ENCODE measurements at places on chromosomes 4 and X.
A peak's percentile ranks its signal among the peaks of the same experiment; 100 is the strongest.

GRCh38 chrX:41332408-41333002 is 1.5 kb upstream of the DDX3X start:
- DNase-seq: no peak

- no peak for DNase-seq
These were observed 291.4 kb downstream of the PABPC4L start for GRCh38 chr4:133910165-133910564.

DNA sequence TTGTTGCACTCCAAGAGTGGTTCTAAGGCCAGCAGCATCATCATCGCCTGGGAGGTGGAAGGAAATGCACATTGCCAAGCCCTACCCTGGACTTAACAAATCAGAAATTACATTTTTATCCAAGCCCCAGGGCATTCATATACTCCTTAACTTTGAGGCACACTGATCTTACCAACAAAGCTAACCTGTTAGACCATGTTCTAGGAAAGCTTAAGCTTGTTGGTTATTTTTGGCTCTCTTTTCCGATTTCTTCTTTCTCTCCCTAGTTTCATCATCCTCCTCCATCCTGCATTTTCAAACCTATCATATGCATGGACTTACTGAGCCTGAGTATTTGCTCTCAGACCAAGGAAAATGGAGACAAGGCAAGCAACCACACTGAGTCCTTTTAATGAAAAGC is 133.4 kb downstream of the OPHN1 start:
- no peak for DNase-seq

DNA sequence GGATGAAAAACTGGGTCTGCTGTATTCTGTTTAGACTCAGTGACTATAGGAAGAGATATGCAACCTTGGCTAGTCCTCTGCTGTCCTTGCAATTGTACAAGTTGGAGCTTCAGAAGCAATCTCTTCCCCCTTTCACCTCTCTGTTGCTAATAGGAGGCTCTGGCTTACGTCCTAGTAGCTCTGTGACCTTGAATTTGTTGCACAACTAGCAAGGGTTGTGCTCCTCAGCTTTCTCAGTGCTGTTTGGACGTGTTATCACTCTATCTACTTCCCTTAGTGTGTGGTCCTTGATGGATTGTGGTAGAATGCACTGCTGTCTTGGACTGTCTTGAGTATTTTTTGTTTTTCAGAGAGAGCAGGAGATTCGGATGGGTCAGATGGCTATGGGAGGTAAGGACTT is 3.4 kb upstream of the ITGB1BP2 start:
- DNase-seq: no peak

GRCh38 chr4:108081256-108081655 is 87.5 kb downstream of the LEF1 start:
- DNase-seq: no peak

DNA sequence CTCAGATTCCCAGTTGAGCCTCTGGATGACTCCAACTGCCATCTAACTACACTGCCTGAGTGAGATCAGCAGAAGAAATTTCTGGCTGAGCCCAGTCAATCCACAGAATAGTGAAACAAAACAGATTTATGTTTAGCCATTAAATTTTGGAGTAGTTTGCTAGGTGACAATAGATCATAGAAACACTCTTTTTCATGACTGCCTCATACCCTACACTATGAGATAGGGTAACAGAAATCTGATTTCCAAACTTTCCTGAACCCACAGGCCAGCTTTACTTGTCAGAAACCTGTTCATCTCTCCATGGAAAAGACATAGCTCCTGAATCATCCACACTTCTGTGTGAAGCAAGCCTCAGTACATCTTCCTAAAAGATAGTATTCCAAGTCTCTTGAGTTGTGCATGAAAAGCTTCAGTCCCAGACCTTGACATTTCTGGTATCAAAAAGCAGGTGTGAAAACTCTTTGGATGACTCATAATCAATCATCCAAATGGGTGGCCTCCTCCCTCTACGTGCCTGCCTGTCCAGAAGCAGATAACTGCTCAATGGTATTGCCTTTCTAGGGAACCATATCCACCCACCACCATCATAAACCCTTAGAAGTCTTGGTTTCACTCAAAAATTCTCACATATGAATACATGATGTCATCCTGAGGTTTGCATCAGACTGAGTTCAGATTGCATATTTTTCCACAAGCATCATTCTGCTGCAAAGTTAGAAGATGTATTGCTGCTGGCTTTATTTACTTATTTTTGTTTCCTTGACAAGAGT is 47.5 kb upstream of the RAP2C start:
- DNase-seq: no peak

- no peak for DNase-seq
These were observed 6.7 kb upstream of the WFS1 start for GRCh38 chr4:6262847-6263487.

- no peak for DNase-seq
These were observed 202.3 kb upstream of the NEIL3 start for GRCh38 chr4:177107288-177107921.

DNA sequence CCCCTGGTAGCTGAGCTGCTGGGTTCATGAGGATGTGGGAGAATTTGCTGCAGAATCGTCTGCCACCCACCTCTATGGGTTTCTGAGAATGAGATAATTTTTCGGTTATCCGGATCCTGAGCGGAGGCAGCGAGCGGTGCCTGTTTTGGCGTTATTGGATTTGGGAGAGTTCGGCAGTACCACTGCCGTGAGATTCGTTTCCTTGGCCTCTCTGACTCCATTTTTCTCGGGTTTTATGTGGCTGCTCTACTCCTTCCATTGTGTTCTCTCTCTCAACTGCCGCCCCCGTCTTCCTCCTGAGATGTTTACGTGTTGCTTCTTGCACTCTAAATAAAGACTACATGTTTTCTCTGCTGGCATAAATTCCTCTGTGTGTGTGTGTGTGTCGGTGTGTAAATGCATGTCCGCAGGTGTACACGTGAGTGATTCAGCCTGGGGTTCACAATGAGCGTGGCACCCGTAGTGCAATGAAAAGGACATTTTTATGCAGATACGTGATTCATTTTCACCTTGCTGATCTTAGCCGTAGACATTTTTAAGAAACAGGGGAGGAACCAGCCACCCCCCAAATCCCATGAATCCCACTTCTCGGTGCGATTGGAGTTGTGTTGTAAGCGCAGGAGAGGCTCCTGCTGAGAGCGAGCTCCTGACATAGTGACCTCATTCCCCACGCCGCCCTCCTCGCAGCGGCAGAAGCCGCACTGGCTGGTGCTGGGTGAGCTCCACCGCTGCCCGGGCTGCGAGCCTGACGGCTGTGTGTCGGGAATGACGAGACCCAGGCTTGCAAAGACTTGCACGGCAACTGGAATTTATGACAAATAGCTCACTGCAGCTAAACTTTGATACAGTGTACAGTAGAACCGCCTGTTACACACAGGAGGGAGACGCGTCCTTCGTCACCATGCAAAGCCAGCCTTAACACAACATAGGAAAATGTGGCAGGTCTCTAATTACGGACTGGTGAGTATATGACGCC is 82.2 kb downstream of the STOX2 start:
- no peak for DNase-seq

DNA sequence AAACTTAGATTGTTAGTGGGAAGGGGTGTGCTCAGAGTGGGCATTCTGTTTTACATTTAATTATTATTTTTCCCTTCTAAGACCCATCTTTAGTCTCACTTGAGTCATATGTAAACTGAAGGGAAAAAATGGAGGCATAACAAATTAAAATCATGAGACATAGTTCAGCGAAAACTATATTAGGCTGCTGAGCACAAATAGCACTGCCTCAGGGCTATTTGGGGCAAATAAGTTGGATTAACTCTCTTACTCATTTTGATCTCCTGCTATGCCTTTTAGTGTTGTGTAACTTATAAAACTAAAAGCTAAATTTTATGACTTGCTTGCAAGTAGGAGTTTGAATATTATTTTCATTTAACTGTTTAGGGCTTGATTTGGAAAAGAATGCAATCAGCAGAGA is 1329.2 kb upstream of the PCDH7 start:
- DNase-seq: peak; percentile 69

- no peak for DNase-seq
These were observed 440.0 kb downstream of the PCDH7 start for GRCh38 chr4:31160146-31160545.

GRCh38 chrX:139026406-139026805 is 314.9 kb upstream of the FGF13 start:
- no peak for DNase-seq

- no peak for DNase-seq
These were observed 136.7 kb upstream of the MAMLD1 start for GRCh38 chrX:150226223-150226965.

GRCh38 chr4:85187106-85187505 is 220.6 kb upstream of the WDFY3 start:
- DNase-seq: no peak

- DNase-seq: no peak
These were observed 43.5 kb downstream of the ASIC5 start for GRCh38 chr4:155822572-155822971.

DNA sequence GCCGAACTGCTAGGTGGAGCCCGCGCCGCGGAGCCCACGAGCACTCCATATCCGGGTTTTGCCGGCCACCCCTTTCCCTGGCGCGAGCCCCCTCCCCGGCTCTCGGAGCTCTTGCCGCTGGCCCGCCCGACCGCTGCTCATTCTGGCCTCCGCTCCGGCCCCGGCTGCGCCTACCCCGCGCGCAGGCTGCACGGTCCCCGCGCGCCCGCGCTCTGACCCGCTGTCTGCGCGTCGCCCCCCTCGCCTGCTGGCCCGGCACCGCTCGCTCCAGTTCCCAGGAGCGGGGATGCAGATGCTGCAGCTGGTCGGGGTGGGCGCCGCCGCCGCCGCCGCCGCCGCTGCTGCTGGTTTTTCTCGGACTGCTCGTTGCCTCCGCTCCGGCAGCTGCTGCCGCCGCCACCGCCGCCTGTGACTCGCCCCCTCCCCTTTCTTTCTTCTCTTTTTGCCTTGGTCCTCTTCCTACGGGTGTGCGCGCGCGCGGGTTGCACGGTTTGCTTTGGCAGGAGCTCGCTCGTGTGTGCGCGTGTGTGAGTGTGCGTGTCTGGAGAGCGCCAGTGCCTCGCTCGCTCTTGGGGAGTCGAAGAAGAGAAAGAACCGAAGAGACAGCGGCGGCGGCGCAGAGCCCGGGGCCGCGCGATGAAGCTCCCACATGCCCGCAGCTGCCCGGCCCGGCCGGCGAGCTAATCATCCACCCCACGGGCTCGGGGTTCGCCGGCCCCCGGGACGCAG is at the start of gene ADGRL3:
TSS of gene ADGRL3 (plus strand) at position 140 of the 729 bp plus-strand sequence.
- DNase-seq: no peak

DNA sequence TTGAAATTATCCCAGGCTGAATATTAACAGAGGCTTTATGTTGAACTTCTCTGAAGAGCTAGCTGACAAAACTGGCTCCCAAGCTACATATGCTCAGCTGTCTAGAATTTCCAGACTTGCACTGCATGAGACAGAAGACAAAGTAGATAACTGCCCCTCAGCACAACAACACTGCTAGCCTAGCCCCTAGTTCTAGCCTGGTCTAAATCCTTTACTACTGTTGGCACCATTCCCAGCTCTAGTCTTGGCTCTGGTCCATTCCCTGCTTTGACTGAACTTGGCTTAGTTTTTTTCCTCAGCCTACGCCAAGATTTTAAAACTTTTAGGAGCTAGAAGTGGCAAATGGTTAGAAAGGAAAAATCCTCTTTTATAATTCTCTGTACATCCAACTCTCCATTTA is 7.6 kb upstream of the OPHN1 start:
- DNase-seq: no peak

GRCh38 chrX:44308869-44309268 is 34.6 kb downstream of the EFHC2 start:
- no peak for DNase-seq

- DNase-seq: no peak
These were observed 97.9 kb downstream of the FRMPD4 start for GRCh38 chrX:12236156-12236555.

DNA sequence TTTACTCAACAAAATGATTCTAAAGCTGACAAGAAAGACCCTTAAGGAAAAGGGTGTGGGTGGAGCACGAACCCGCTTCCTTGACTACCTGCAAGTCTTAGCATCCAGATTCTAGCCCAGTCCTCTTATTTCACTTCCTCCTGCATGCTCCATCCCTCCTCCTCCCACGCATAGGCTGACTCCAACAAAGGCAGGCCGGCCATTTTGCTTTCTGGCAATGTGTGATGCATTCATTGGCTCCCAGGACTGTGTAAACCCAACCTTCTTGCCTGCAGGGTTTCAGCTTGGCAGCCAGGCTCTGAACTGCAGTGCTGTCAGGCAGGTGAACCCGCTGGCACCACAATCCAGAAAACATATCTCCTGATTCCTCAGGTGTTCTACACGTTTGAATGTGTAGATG is 39.3 kb downstream of the RTL9 start:
- DNase-seq: no peak

DNA sequence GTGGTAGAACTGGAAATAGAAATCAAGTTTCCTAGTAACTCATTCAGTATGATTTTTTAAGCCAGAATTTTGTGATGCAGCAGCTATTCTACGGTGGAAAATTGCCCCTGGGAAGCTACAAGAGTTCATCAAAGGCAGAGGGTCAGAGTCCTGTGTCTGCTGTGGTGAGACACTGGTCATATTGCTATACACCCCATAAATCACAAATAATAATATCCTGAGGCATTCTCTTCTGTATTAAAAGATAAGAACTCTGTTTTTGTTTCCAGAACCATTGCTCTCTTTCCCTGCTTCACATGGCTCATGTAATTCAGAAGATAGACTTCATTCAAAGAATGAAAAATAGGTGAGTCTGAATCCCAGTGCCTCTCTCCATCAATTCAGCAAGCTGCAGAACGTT is 188.8 kb upstream of the NOCT start:
- DNase-seq: no peak

- DNase-seq: no peak
These were observed 356.0 kb downstream of the ADAM29 start for GRCh38 chr4:175273995-175274753.

DNA sequence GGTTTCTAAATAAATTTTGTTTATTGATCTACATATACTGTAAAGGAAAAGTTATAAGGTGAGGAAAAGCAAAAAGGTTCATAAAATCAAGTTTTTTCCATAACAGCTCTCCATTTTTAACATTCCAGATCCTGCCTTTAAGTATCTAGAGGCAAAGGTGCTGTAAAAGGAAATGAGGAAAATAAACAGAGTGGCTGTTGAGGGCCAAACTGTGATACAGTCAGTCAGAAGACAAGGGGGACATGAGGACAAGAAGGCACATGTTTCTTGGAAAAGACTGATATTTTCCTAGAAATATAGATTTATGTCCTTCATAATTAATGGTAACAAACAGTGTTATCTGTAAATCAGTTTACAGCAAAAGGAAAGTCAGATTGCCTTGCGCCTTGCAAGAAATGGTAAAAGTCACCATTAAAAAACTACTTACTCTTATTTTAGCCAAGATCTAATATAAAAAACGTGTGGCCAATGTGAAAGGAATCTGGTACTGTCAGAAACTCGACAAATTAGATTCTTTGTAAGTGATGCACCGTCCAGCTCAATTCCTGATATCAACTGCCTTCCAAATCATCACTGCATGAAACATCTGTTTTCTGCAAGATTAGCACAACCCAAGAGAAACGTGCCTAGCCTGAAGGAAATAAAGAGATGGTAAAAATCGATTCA is 34.0 kb upstream of the VEGFD start:
- no peak for DNase-seq

DNA sequence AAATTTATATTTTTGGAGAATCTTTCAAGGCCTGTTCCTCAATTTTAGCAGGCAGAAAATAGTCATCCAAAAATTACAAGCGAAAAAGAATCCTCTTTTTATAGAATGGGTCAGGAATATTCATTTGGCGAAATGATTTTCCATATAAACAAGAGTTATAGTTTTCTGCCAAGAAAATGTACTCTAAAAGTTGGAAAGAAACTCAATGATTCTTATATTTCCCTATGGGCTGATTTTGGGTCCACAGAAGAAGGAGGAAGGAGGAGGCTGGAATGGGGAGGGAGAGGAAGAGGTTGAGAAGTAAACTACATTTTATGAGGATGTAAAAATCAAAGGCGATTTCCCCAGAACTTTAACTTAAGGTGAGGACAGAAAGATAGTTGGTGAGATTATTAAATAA is 159.3 kb downstream of the DCAF12L1 start:
- no peak for DNase-seq

Measured in SK-N-MC (cell line).